Stimulated activated CD8-positive, alpha-beta memory T cell treated with anti-CD3 and anti-CD28 coated beads, Interleukin-7, amount 100 ng/mL, for 1 hour (primary cell): ENCODE measurements at places on chromosomes 1 and 21.
A peak's percentile ranks its signal among the peaks of the same experiment; 100 is the strongest.

- DNase-seq: peak; percentile 66
Observed at GRCh38 chr1:2233997-2234761, 6.1 kb downstream of the SKI start.

DNA sequence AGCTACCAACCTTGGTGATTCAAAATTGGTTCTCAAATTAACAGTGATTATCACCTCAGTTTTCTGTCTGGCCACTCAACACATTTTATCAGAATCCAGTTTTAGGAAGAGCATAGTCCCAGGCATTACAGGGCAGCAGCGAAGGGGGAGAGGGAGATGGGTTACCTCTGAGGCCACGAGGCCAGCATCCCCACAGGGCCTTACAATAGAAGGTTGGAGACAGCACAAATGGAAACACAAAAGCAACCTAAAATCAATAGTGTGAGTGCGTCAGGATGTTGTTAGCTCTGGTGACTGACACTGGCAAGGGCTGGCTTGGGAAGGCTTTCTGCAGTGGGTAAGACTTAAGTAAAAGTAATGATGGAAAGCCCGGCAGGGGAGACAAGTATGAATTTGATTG, 79.5 kb downstream of the JAK1 start:
- DNase-seq: no peak

DNA sequence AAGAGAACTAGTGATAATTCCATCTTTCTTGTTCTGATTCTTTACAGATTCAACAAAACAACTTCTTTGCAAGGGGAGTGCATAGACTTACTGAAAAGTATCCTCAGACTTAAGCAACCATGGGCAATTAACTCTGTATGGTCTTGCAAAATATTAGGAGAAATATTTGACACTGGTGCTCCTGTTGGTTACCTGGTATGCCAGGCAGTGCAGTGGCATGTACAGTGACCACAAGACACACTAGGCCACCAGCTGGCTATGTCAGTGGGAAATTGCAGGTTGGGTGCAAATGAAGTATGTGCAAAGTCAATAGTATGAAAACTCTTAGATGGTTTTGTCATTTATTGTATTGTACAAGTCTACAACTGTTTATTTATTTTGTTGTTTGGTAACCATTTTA, 34.5 kb downstream of the EPS15 start:
- DNase-seq: no peak

GRCh38 chr1:160844447-160845232, 18.0 kb downstream of the CD244 start:
- DNase-seq: no peak

DNA sequence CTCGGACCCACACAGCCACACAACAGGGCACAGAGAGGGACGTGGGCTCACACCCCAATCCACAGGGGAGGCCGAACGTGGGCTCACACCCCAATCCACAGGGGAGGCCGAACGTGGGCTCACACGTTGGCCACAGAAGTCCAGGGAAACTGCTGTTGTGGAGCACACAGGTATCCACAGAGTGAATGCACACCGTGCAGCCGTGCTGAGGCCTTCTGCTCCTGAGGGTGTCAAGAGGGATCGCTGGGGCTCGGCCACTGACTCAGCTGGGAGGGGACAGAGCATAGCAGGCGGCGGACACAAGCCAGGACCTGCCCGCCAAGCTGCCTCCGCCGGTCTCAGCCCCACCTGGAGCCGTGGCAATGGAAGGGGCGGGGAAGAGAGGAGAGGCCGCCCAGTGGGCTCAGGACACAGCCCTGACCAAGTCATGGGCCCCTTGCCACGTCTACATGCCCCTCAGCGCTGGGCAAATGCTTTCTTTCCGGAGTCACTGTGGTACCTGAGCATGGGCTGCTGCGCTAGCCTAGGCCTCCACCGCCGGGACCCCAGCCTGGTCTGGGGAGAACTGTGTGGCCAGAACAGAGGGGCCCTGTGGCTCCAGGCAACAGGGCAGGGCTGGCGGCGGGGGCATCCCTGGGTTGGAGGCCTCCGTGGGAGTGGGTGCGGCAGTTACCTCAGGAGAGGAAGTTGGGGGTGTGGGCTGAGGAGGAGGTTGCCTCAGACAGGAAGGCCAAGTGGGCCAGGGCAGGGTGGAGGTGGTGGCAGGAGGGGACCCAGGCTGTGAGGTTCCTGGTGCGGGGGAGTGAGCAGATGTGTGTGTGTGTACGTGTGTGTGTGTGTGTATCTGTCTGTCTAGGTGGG, 1.2 kb downstream of the SYTL1 start:
- peak; percentile 53 for DNase-seq

DNA sequence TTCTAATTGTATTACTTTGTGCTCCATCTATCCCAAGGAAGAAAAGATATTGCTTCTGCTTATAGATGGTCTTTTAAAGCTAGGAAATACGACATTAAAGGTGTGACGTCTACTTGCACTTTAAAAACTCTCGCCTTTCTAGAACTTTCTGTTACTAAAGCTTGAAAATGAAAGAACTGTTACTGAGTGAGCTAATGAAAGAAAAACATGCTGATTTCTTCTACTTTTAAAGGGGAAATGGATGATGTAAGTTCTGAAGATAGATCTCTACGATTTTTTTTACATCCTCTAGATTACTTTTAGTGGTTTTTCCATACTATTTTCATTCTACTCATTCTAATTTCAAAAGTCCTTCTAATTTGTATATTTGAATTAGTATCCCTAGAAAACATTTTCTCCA, 387.5 kb downstream of the USP25 start:
- DNase-seq: no peak

- DNase-seq: no peak
Observed at GRCh38 chr1:100627054-100627716, 89.2 kb downstream of the GPR88 start.

GRCh38 chr1:63787875-63788274, 14.1 kb downstream of the ROR1 start:
- no peak for DNase-seq

DNA sequence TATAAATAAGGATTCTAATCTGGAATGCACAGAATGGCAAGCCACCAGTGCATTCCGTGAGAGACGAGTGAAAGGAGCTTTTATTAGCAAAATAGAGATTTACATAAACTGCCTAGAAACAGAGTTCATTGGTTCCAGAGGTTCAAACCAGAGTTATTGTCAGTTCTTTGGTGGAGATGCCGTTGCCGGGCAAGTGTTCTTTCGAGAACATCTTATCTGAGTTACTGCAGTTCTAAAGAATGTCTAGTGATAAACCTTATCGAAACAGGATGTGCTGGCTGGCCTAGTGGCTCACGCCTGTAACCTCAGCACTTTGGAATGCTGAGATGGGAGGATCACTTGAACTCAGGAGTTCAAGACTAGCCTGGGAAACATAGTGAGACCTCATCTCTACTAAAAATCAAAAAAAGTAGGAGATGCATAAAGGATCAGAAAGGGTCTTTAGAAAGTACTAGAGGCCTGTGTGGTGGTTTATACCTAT, 19.9 kb upstream of the EVI5 start:
- DNase-seq: no peak

DNA sequence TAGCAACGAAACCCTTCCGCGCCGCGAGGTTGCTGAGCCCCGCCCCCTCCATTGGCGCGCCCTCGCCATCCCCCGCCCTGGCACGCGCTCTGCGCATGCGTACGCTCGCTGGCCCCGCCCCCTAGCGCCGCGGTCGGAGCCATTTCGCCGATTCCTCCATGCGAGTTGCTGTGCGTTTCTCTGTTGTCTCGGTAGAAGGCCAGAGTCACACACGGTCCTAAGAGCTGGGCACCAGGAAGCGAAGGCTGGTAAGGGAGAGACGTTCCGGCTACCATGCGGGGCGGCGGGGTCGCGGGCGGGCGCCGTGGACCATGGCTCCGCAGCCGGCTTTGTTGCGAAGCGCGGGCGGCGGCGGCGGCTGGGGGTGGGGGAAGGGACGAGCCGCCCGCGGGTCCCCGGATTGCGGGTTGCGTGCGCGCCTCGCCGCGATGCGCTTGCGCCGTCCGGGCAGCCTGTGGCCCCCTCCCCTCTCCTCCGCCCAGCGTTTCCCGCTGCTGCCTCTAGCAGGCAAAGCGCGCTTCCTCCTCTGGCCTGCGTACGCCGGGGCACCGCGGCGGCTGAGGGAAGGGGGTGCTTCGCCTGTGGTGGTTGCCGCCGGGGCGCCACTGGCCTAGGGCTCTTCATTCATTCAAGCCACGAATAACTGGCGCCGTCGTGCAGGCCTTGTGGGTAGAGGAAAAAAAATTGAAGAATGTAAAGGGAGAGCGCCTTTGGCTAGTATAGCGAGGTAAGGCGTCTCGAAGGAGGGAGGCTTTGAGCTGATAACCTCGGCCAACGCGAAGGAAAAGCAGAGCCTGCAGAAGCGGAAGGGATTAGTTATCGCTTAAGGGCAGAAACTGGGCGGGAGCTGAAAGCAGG, at the start of gene DHX9:
TSS of gene DHX9 (plus strand) at position 139 of the 858 bp plus-strand sequence. CDS start 3,220 bp downstream, outside the sequence.
- DNase-seq: peak; percentile 93

- DNase-seq: no peak
Observed at GRCh38 chr1:24503870-24504523, 1.4 kb downstream of the RCAN3 start.

DNA sequence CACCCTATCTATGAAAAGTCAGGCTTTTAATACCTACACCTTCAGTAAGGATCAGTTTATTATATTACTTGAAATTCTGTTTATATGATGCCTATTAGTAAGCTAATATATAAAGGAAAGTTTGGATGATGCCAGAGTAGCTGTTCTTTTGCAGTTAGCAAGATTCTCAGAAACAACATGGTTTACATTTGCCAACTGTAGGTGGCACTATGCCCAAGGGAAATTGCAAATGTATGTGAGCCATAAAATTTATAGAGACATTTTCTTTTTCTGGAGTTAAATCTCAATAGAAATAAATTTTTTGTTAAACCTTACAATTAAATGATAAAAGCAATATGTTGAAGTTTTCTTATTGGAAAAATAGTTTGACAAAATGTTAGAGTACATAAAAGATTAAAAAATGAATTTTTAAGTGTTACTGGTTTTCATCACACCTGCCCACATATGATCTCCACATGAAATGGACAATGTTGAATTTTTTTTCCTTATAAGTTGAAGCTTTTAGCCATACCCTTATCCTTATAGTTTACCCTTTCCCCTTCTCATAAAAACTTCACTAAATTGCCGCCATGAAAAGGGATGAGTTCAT, 32.1 kb upstream of the EPHX4 start:
- DNase-seq: no peak
